MCF 10A (cell line): ENCODE measurements at places on chromosomes 16 and 17. TPM values are rescaled to one million over a fixed set of nuclear protein-coding genes. Genes with fewer than 3 reads are reported as not detected.

DNA sequence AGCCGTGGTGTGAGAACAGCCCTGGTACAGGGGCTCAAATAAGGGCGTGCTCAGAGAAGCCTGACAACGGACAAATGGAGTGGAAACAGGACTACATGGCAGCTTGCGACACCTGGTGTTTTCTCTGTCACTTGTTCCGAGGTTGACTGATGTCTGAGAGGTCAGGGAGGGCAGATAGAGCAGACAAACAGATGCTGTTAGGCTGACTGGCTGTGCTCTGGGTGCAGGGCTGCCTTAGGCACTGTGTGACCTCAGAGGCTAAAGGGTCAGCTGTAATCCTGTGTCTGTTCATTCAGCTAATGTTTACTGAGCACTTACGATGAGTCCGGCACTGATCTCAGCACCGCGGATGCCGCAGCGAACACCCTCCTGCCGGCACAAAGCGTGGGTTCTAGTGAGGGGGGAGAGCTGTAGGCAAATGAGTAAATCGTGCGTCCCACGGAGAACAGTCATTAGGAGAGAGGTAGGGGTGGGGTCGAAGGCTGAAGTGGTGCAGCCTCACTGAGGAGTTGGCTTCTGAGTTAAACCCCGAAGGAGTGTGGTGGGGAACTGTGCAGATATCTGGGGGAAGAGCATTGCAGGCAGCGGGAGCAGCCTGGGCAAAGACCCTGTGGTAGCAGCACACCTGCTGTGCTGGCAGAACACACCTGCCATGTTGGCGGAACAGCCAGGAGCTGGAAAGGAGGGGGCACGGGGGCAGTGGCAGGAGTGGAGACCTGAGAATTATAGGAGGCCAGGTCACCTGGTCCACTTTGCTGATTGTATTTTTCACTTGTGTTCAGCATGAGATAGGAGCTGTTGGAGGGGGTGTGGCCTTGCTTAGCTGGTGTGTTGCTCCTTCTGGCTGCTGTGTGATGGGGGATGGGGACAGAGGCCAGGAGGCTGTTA, 35.0 kb downstream of the GPT2 start:
- DNase-seq: no peak

GRCh38 chr17:30256756-30257506, 21.4 kb upstream of the SLC6A4 start:
- no peak for DNase-seq

DNA sequence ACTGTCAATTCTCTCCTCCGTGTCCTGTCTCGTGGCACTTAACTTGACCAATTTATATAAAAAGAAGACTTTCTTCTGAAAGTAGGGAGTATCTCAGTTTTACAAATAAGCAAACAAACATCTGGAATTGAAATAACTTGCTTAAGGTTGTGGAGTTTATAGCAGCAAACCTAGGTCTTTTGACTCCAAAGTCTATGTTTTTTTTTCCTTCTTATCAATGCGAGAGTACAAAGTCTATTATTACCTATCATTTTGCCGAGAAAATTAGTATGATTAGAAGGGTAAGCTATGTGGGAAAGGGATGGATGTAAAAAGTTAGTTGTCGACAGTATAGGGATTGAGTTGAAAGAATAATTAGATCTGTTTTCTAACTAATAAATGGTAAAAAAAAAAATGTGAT, 50.4 kb downstream of the PPM1E start:
- no peak for DNase-seq

- no peak for DNase-seq
Observed at GRCh38 chr16:2511996-2512734, 1.6 kb upstream of the ATP6V0C start.

DNA sequence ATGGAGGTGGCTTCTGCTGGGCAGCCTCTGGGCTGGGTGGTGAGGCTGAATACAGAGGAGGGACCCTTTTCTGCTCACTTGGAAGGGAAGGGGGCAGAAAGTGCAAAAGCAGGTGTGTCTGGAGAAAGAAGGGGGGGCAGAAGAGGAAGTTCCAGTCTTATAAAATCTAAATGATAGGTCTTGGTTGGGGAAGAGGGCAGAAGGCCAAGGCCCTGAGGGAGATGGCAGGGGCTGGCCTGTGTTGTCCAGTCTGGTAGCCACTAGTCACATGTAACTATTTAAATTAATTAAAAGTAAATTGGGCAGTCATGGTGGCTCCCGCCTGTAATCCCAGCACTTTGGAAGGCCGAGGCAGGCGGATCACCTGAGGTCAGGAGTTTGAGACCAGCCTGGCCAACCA, 2.5 kb upstream of the CAMKK1 start:
- no peak for DNase-seq

- peak; percentile 37 for DNase-seq
Observed at GRCh38 chr16:58628845-58629732, 537 bp downstream of the CNOT1 start.

DNA sequence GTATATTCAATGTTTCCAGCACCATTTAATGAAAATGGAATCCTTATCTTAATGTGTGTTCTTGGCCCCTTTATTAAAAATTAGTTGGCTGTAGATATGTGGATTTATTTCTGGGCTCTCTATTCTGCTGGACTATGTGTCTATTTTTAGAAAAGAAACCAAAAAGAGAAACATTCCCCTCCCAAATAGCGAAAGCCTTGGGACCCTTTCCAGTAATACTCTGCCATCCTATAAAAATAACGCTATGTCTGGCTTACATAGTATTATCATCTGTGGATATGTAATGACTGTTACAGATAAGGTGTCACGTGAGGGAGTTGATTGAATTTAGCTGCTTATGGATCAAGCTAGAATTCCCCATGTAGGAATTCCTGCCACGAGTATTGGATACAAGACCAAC, 279.3 kb upstream of the KIF2B start:
- no peak for DNase-seq

GRCh38 chr17:33457477-33457876, 164.4 kb upstream of the ASIC2 start:
- DNase-seq: no peak

- peak; percentile 51 for DNase-seq
Observed at GRCh38 chr16:54932737-54933254, 2.1 kb downstream of the IRX5 start.

DNA sequence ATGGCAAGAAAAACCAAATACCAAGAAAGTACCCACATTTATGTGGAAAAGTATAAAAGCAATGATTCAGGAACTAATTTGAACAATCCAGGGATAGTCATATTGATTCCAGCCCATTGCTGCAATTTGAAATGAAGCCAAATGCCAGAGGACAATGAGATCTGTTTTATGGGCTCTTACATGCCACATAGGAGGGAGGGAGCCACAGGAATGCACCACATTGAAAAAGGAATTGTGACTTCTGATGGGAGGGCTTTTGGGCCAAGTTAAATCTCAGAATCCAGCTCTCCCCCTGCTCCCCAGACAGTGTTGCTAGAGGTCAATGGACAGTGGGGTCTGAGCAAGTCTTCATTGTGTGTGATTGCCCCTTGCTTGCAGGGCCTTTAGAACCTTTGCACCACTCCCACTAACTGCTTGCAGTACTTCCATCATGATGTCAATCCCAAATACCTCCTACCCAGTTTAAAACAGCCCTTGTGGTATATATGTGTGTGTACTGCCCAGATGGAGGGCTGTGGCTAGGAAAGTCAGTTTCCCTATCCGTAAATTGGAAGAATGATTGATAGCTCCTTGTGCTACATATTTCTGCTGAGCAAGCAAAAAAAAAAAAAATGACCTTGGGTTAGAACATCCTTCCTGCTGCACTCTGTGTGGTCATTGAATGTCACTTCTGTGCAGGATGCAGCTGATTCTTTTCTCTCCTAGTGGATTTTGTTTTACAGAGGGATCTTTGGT, 406.8 kb downstream of the UTP18 start:
- no peak for DNase-seq

DNA sequence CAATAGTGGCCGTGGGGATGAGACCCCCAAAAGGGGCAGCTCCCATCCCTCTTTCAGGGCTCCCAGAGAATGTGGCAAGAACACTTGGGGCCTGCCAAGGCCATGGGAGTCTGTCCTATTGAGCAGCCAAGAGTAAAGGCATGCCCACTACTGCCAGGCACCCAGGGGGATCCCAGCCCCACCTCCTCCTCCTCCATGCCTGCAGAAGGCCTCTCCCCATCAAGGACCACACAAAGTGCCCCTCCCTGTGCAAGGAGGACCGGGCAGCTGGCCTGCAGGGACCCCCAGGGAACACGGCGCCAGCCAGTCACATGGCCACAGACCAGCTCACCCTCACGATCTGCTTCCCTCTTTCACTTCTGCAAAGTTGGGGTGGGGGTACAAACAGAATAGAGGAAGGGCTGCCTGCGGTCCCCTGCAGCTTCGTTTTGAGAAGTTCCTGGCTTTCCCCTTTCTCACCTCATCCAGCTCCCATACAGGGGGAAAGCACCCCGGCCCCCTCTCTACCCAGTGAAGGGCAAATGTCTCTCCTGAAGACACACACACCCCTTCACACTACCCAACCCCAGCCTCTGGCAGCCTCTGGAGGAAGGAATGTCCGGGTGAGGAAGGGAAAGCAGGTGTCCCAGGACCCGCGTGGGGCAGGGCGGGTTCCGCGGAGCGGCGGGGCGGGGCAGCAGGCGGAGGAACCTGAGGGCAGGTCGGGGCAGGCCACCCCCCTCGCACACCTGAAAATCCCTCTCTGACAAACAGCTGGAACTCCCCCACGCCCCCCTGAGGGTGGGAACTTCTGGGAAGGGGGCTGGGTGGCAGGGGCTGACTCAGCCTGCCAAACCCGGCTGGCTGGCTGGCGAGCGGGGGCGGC, 2.0 kb downstream of the PPP1R9B start:
- peak; percentile 80 for DNase-seq

DNA sequence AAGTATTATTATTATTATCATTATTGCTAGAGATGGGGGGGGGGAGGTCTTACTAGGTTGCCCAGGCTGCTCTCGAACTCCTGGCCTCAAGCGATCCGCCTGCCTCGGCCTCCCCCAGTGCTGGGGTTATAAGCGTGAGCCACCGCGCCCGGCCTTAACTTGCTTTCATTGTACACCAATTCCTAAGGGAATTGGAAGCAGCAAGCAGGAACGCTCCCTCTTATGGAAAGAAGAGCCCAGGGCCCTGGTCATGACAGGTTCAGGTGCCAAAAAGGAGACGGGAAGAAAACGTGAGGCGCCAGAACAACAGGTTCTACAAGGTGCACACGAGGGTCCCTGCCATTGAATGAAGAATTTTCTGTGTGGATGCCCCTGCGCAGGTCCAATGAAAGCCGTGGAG, 540 bp upstream of the RPL38 start:
- no peak for DNase-seq

GRCh38 chr16:4016658-4017057, 99.6 kb downstream of the ADCY9 start:
- DNase-seq: peak; percentile 54

- DNase-seq: peak; percentile 81
Observed at GRCh38 chr17:76547183-76547641, 7.4 kb downstream of the PRCD start.

DNA sequence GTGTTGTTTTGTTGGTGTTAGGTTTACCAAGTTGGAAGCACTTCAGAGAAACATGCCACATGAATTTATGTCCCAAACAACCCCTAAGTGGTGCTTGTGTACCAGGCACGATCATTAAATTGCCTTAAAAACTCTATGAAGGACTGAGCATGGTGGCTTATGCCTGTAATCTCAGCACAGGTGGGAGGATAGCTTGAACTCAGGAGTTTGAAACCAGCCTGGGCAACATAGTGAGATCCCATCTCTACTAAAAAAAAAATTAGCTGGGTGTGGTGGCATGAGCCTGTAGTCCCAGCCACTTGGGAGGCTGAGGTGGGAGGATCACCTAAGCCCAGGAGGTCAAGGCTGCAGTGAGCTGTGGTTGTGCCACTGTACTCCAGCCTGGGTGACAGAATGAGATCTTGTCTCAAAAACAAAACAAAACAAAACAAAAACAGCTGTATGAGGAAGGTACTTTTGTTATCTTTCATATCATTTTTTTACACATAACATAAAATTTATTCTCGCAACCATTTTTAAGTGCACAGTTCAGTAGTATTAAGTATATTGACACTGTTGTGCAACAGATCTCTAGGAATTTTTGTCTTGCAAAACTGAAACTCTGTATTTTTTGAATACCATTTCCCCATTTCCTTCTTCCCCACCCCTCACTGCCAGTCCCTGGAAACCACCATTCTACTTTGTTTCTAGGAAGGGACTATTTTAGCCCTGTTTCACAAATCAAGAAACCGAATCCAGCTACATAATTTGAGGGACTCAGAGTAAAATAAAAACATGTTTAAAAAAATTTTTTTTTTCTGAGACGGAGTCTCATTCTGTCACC, 14.3 kb upstream of the RBBP6 start:
- DNase-seq: no peak

DNA sequence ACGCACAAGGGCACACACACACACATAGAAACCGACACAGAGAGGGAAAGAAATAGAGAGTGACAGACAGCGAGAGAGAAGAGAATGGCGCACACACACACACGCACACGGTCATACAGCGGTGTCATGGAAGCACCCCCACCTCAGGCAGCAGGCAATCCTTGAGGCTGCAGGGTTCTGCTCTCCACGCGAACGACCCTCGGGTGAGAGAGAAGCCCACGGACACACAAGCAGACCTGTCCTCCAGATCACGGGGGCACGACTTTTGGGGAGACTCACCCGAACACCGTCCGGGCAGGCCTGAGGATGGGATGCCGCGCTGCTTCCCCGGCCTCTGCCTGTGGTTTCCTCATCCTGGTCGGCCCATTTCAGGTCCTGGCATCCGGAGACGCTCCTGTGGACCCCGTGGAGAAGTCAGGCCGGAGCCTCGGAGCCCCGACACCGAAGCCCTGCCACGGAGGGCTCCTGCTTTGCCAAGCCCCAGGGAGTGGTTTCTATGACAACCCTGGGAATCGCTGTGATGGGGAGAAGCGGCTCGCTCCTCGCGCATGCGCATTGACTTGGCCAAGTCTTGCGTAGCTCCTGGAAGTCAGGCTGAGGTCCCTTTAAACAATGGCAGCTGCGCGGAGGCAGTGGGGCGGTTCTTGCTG, 118.2 kb upstream of the KCNJ18 start:
- no peak for DNase-seq

- no peak for DNase-seq
Observed at GRCh38 chr17:35801583-35802224, 6.3 kb upstream of the MMP28 start.

GRCh38 chr17:55607731-55608341, 96.6 kb upstream of the SMIM36 start:
- DNase-seq: peak; percentile 4

- DNase-seq: no peak
Observed at GRCh38 chr16:29116980-29117379, 132.1 kb downstream of the LAT start.

- no peak for DNase-seq
Observed at GRCh38 chr16:74522160-74522559, 84.8 kb downstream of the GLG1 start.

DNA sequence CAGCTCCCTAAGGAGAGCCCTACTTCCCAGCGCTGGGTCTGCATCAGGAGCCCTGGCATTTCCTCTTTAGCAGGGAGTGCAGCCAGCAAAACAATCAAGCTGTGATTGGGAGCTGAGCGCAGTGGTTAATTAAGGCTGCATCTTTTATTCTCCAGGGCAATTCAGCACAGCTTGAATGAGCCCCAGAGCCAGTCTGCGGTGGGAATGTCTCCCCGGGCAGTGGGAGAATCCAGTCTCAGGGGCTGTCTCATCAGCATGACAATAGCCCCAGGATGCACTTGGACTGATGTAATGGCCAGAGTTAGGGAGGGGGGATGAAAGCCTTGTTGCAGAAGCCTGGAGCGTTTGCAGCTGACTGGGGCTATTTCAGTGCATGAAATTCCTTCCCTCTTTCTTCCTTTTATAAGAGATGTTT, 292.6 kb upstream of the SOX9 start:
- no peak for DNase-seq

Gene CD300E
- not detected in 2 replicates for total RNA-seq

Gene TMEM114
- total RNA-seq: not detected in 2 replicates

Gene UNC13D
- total RNA-seq: 3.5 and 7.6 TPM in 2 replicates

Gene SHBG
- total RNA-seq: 0.35 and 1.1 TPM in 2 replicates

Gene CDRT15
- not detected in 2 replicates for total RNA-seq

Gene METTL16
- 37.6 and 41.4 TPM in 2 replicates for total RNA-seq

Gene WDR90
- total RNA-seq: 40.4 and 47.9 TPM in 2 replicates

Gene PMP22
- 0.44 and 1.1 TPM in 2 replicates for total RNA-seq

Gene WNT9B
- total RNA-seq: not detected in 2 replicates
